ENCODE measurements at places on chromosomes 6 and 20.

DNA sequence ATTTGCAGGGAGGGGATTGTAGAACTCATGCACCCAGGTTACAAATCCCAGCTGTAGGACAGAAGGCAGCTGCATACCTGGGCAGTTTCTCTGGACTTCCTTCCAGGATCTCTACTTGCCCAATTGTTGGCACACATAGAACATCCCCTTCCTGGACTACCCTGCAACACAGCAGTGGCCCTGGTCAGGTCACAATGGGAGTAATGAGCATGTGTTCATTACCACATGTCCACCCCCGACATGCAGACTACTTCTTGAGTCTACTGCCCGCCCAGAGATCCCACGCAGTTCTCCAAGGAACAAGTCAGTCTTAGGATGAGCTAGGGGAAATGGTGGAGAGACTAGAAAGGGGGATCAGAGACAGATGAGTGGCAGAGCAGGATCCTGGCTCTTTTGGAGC lies 5.1 kb downstream of the PEX6 start:
- no peak for DNase-seq

DNA sequence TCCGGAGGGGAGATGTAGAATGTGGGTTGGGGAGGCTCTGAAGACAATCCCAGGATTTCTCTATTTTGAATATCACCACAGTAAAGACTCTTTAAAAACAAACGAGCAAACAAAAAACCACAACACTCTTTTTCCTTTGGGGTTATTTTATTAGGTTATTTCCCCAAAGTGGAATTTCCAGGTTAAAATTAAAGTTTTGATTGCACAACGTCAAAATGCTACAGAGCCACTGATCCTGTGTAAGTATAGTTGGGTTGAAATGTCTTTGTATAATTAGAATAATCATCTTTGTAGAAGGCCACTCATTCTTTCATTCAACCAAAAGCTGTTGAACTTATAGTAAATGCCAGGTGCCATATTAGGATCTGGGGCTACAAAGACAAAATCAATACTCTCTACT lies 19.6 kb upstream of the PIM1 start:
- DNase-seq = no peak

DNA sequence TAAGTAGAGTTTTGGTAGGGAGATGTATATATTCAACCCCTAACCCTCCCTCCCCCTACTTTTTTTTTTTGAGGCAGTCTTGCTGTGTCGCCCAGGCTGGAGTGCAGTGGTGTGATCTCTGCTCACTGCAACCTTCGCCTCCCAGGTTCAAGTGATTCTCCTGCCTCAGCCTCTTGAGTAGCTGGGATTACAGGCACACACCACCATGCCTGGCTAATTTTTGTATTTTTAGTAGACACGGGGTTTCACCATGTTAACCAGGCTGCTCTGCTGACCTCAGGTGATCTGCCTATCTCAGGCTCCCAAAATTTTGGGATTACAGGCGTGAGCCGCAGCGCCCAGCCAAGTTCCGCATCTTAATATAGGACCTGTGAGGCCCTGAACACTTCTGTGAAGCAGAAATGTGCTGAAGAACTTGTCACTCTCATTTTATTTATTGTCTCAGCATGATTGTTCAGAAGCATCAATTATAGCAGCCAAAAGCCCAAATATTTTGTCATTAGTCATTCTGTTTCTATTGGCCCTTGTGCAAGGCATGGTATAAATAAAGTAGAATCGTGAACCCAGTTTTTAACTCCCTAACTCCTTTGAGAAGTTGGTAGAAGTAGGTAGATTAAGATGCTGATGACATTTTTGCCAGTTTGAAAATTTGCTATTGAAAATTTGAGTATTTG lies 19.4 kb downstream of the DSTN start:
- no peak for DNase-seq

DNA sequence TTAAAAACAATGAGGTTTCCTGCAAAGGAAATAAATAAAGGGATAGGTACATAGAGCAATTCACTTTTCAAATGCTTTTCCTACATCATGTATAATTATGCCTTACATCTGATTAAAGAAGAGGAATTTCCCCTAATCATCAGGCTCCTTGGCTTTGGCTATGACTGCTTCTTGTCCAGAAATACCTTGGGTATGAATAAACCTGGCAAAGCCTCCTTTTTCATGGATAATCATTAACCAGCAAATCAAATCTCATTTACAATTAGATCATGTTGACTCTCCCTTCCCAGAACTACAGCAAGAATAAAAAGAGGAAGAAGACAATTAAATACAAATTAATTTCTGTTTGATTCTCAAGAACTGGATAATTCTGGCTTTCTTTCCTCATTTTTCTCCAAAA lies 58.0 kb upstream of the CD2AP start:
- DNase-seq = no peak

Measured in retina (tissue), 1 donor.